ENCODE measurements at places on chromosomes 2 and 18.

GRCh38 chr18:21321711-21322110 lies 79.7 kb downstream of the GREB1L start:
- no peak for DNase-seq

- DNase-seq = no peak
Observed at GRCh38 chr18:75923169-75923568, 495.7 kb upstream of the SMIM21 start.

DNA sequence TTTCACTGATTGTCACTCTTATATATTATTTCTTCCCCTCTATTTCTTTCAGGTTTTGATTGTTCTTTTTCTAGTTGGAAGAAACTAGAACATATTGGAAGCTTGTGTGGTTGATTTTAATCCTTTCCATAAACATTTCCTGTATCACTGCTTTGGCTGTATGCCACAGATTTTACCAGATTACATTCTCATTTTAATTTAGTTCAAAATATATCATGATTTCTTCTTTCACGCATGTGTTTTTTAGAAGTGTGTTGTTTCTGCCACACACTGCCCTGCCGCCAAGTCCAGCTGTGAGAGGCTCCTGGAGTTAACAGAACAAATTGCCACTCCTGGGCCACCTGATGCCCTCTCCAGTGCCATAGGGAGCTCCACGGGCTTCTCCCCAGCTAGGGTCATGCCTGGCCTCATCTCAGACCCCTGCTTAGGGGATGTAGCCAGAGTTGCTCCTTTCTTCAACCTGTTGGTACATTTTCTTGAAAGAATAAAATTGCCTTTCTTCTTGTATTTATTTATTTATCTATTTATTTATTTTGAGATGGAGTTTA lies 206.2 kb upstream of the COPS8 start:
- DNase-seq = no peak

GRCh38 chr2:194014639-194015038 lies 1642.4 kb upstream of the SLC39A10 start:
- DNase-seq = no peak

GRCh38 chr2:72803151-72803550 lies 22.7 kb downstream of the EXOC6B start:
- DNase-seq = no peak

- DNase-seq = no peak
Observed at GRCh38 chr2:187617120-187617519, 62.9 kb upstream of the TFPI start.

- no peak for DNase-seq
Observed at GRCh38 chr2:225911019-225911418, 511.5 kb downstream of the NYAP2 start.

DNA sequence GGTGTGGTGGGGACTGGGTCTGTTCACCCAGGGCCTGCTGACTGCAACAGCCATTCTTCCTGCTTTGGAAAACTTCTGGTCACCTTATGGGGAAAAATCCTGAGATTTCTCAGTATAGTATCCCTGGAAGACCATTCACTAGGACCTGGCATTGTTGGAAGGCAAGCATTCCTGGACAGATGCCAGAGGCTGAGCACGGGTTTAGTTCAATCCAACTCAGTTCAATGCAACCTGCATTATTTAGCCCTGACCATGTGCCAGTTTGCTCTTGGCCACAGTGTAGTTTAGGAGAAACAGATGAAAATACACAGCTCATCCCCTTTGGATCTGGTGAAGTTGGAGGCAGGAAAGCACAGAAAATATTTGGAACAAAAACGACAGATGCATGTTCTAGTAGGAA lies 95.9 kb downstream of the LPIN1 start:
- DNase-seq = no peak

- no peak for DNase-seq
Observed at GRCh38 chr2:148253685-148254084, 232.8 kb downstream of the MBD5 start.

DNA sequence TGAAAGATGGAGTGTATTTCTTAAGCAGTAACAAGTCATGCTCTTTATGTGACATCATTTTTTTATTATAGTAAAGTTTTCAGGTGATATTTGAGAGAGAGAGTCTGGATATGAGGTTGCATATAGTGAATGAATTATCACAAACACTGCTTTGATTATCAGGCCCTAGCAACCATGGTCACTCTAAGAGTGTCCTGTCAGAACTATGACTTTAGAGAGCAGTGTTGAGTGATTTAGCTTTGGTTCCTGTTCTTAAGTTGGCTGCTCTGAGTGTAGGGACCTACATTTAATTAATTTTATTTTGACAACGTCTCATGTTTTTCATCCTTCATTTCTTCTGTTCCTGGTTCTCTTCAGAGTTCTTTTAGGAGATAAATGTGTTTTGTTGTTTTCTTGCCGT lies 275.5 kb downstream of the KCNJ3 start:
- no peak for DNase-seq

GRCh38 chr2:48233005-48233404 lies 296.9 kb upstream of the STON1 start:
- no peak for DNase-seq

- peak; percentile 62 for DNase-seq
Observed at GRCh38 chr2:172462849-172463381, 35.5 kb downstream of the ITGA6 start.

GRCh38 chr18:10213526-10213925 lies 240.9 kb upstream of the APCDD1 start:
- DNase-seq = no peak

GRCh38 chr2:148238561-148238960 lies 217.7 kb downstream of the MBD5 start:
- no peak for DNase-seq

DNA sequence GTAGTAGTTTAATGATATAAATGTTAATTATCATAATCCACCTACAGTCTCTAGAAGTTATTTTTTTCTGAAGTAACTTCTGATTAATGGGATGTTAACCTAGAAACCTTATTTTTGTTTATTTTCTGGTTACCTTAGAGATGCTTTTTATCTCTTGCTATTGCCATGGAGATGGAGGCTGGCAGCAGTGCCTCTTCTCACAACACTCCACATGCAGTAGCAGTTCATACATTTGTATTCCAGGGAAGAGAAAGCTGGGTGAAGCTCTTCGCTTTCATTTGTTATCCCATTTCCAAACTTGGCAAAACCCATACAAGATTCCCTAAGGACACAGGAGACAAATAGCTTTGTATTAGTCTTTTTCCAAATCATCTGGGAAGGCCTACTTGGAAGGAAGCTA lies 1794.1 kb upstream of the LRRTM1 start:
- DNase-seq = no peak

GRCh38 chr2:141498561-141498960 lies 632.3 kb downstream of the LRP1B start:
- DNase-seq = no peak

- no peak for DNase-seq
Observed at GRCh38 chr18:59767732-59768131, 70.5 kb upstream of the CCBE1 start.

- no peak for DNase-seq
Observed at GRCh38 chr2:120817136-120817955, 81.7 kb downstream of the GLI2 start.

- DNase-seq = no peak
Observed at GRCh38 chr2:161604901-161605300, 19.3 kb upstream of the SLC4A10 start.

DNA sequence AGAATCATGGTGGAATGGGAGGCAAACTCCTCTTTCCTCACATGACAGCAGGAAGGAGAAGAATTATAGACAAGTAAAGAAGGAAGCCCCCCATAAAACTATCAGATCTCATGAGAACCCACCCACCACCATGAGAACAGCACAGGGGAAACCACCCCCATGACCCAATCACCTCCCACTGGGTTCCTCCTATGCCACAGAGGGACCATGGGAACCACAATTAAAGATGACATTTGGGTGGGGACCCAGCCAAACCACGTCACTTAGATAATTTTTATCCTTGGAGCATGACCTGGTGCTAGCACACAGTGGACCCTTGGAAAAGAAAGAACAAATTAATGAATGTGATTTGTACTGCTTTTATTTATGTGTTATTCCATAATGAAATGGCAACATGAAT lies 188.6 kb upstream of the NCKAP5 start:
- no peak for DNase-seq

- DNase-seq = no peak
Observed at GRCh38 chr18:73101977-73102376, 234.2 kb upstream of the NETO1 start.

- DNase-seq = no peak
Observed at GRCh38 chr18:14921031-14921430, 173.1 kb downstream of the ANKRD30B start.

- DNase-seq = no peak
Observed at GRCh38 chr2:53087874-53088461, 679.6 kb upstream of the CHAC2 start.

DNA sequence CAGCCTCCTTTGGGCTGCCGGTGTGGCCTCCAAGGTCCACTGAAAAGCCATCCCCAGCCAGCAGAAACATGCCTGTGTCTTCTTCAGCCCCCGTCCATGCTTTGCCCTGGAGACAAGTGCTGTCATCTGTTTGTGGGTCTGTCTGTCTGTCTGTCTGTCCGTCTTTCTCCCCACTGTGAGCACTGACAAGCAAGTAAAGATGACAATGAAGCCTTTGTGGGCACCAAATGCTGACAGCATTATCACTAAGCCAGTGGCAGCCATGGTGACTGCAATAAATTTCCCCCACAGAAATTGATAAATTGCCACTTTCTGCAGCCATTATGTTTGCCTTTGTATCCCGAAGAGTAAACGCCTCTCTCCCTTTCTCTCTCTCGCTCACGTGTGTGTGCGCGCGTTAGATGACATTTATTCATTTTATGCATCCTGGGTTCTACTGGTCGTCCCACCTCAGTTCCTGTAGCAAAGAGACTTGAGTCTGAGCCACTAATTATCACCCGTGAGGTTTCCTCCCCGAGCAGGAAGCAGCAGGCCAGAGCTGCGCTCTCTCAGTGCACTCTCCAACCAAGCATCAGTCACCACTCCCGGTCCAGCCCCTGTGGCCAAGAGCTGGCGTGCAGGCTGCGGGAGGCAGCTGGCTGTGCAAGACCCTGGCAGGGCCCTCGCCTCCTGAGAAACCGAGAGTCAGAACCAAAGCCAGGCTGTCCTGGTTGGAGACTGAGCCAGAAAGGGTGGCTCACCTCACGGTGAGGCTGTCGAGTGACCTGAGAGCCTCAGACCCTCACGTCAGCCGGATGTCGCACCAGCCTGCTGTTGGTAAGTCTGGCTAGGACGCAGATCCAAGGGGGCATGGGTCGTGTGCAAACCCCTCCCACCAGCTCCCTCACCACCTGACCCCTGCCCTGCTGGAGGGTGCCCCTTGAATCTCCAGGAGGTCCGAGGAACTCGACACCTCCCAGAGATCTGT lies 6.9 kb downstream of the STEAP3 start:
- no peak for DNase-seq

All from CD4-positive, alpha-beta T cell treated with Interleukin-6 for 4 hours (primary cell).